ENCODE measurements at places on chromosomes 5 and 9. TPM values are rescaled to one million over a fixed set of nuclear protein-coding genes. Genes with fewer than 3 reads are reported as not detected.

Gene STOML2
- 339 TPM for total RNA-seq

Gene POLR3G
- total RNA-seq: 10.0 TPM

Gene IL3
- not detected for total RNA-seq

Gene EQTN
- not detected for total RNA-seq

Gene ZNF608
- 21.6 TPM for total RNA-seq

Gene RAD17
- total RNA-seq: 13.4 TPM

Gene CBY3
- total RNA-seq: 0.26 TPM

Gene GDF9
- total RNA-seq: not detected

Gene PRSS3
- total RNA-seq: 30.8 TPM

Gene PRR16
- not detected for total RNA-seq

DNA sequence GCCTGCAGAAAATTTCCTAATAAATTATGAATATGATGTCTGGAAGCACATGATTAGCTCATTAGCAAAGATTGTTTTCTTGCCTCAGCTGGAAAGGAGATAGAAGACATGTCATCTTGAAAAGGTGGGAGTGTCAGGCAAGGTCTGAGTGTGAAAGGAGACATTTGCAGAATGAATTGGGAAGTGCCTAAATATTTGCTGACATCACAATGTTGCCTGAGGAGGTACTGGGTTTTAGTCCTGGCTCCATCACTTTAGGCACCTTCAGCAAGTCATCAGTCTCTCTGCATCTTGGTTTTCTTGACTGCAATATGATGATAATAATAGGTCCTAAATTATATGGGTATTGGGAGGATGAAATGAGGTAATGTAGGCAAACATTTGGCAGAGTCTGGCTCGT is 140.1 kb downstream of the TRPM3 start:
- no peak for DNase-seq

DNA sequence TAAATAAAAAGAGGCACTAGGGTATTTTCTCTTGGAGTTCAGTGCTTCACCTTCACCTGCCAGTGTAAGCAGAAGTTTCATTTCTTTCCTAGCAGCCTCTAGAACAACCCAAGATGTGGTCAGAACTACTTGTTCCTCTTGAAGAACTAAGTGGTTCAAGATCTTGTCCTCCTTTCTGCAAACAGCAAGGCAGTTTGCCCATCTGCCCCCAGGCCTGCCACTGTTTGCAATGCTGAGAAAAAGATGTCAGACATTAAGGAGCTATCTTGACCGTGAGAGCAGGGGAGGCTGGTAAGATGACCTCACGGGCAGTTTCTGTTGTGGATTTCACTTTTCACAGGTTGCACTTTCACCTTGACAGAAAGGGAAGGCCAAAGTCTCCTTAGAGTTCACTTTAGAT is 52.0 kb upstream of the KLF4 start:
- no peak for DNase-seq

DNA sequence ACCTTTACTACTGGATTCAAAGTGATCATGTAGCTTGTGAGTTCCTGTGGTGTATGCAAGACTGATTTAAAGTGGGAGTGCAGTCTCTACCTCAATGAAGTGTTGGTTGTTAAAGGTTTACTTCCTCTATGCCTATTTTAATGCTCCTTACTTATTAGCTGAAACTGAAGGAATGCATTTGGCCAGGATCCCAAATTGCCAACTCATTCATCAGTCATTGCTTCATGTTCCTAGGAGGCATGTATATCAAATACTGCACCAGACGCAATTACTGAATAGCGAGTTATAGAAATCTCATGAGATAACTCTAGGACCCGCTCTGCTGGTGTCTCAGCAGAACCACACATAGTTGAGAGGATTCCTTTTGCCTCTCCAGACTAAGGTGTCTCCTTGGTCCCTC is 143.0 kb upstream of the RPS23 start:
- peak; percentile 53 for DNase-seq

- no peak for DNase-seq
Observed at GRCh38 chr5:90606539-90606938, 47.9 kb downstream of the ADGRV1 start.

GRCh38 chr5:72470826-72471225 is 36.4 kb downstream of the ZNF366 start:
- no peak for DNase-seq

DNA sequence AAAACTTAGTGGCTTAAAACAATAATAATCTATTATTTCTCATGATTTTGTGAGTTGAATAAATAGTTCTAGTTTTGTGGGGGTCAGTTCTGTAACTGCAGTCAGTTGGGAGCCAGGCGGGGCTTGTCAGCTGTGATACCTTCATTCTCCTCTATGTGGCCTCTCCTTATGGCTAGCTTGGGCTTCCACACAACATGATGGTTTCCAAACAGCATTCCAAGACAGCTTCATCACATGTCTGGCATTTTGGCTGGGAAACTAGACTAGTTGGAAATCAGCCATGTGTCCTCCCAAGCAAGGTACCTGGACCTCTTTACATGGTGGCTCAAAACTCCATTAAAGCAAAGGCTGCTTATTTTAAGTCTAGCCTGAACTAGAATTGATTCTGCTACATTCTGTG is 61.4 kb upstream of the RANBP3L start:
- no peak for DNase-seq

DNA sequence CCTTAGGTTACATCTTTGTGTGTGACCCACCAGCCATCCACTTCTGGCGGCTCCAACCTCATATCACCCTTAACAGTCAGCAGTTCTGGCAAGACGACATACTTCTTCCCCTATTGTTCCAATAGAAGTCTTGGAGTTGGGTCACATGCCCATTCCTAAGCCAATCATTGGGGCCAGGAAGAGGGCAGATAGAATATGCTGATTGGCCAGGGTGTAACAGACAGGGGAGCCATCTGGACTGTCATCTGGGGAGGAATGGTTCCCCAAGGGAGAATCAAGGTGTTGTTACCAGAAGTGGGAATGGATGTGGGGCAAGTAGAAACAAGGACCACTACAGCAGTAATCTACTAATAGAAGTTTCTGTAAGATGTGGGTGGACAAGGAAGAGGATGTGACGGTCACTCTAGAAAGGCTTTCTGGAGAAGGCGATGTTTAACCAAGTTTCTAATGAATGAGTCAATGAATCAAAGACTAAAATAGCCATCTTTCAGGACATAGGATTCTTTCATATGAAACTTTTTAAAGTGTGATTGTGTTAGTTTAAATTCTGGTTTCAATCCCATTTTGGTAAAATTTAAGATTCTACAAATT is 200.4 kb downstream of the ARHGAP26 start:
- no peak for DNase-seq

DNA sequence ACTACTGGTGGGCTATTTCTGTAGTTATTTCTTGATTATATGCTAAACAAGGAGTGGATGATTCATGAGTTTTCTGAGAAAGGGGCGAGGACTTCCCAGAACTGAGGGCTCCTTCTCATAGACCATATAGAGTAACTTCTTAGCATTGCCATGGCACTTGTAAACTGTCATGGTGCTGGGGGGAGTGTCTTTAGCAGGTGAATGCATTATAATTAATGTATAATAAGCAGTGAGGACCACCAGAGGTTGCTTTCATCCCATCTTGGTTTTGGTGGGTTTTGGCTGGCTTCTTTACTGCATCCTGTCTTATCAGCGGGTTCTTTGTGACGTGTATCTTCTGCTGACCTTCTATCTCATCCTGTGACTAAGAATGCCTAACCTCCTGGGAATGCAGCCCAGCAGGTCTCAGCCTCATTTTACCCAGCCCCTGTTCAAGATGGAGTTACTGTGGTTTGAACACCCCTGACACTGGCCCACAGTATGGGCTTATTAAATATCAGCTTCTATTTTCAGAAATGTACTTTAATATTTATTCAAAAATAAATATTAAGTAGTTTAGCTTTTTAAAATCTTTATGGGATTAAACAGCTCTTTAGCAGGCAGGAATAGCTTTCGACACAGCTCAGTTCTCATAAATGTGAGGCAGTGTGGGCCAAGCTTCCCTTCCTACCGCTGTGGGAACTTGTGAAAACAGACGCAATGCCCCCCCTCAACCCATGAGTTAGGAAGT is 44.4 kb downstream of the GALNT12 start:
- no peak for DNase-seq

- no peak for DNase-seq
Observed at GRCh38 chr5:121108725-121109124, 644.6 kb downstream of the PRR16 start.

- DNase-seq: no peak
Observed at GRCh38 chr5:81908044-81908443, 63.8 kb upstream of the ATG10 start.

DNA sequence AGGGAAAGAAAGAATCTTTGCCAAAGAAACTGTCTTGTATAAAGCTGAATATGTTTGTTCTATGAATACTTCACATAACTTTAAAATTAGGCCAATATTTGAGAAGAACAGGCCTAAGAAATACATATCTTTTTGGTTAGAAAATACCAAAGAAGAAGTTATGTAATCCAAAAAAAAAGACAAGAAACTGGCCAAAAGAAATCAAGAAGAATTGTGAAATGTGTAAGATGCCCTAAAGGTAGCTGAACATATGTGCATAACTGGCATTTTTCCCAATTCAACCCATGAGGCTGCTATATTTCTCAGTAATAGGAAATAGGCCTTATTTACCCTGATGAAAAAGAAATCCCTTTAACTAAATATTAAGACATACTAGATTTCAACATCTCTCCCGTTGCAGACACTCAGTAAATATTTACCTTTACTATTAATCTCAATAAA is 290.0 kb downstream of the CETN3 start:
- no peak for DNase-seq

DNA sequence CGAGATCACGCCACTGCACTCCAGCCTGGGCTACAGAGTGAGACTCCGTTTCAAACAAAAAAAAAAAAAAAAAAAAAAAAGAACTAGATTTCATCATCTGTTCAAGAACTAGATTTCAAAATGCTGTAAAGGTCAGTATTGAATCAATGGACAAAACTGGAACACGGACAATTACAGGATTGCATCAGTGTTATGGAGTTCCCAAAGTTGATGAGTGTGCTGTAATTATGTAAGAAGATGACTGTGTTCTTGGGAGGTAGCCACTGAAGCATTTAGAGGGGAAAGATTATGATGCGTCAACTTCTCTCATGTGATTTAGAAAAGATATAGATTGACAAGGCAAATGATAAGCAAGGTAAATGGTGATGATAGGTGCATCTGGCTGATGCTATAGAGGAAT is 6.5 kb downstream of the FAM240B start:
- no peak for DNase-seq

DNA sequence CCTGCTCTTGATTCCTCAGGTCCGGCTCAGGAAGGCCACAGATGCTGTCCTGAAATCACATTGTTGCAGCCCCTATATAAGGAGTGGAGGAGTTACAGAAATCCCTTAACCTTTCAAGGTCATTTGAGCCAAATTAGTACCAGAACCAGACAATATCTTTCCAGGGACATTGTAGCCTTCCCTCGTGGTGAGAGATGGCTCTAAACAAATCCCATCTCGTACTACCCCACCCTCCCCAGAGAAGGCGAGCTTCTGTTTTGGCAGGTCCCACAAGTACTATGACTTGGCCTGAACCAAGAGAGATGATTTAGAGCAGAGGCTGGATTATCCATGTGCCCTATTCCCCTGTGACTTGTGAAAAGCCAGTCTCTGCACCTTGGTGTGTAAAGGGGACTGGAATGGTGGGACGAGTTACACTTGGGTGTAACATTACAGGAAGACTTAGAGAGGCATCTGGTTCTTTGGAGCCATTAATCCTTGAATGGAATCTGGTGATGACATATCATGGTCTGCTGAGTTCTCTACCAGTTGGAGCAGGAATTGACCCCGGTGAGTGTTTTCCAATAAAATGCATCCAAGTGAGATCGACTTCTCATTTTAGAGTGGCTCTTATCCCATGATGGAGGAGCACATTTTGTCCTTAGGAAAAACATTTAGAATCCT is at the start of gene FAM240B:
TSS of gene FAM240B (minus strand) at position 51 of the 663 bp plus-strand sequence. CDS start 16,134 bp downstream, outside the sequence.
- no peak for DNase-seq

DNA sequence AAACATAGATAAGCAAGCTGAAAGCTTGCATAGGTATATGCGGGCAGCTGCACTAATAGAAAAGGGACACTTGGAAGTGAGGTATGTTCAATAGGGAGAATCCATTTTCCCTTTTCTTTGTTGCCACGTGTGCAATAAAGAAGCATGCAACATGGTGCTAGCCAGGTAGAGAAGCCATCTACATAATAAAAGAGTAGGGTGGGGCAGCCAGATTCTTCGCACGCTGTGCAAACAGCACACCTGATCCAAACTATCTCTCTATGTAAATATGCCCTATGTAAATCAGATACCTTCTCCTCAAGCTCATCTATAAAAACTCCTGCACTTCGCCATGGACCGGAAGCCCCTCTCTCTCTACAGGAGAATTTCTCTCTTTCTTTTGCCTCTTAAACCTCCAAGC is 91.9 kb upstream of the C9orf72 start:
- no peak for DNase-seq

DNA sequence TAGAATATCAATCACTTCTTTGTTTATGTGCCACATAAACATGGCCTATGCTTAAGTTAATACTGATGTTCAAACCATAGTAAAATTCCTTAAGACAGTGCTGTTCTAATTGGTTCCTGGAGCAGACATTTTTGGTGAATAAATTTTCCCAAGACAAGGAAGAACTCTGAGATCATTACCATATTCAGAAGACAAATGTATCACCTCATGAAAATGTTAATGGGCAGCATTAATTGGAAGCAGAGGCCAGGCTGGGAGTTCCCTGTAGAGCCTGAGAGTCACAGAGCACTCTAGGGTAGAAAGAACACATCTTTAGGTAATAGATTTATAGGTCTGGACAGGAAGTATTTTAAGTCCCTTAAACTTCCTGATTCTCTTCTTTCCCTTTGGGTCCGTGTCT is 240.2 kb downstream of the MAN2A1 start:
- DNase-seq: no peak

- no peak for DNase-seq
Observed at GRCh38 chr5:59873113-59873512, 20.4 kb downstream of the PDE4D start.

DNA sequence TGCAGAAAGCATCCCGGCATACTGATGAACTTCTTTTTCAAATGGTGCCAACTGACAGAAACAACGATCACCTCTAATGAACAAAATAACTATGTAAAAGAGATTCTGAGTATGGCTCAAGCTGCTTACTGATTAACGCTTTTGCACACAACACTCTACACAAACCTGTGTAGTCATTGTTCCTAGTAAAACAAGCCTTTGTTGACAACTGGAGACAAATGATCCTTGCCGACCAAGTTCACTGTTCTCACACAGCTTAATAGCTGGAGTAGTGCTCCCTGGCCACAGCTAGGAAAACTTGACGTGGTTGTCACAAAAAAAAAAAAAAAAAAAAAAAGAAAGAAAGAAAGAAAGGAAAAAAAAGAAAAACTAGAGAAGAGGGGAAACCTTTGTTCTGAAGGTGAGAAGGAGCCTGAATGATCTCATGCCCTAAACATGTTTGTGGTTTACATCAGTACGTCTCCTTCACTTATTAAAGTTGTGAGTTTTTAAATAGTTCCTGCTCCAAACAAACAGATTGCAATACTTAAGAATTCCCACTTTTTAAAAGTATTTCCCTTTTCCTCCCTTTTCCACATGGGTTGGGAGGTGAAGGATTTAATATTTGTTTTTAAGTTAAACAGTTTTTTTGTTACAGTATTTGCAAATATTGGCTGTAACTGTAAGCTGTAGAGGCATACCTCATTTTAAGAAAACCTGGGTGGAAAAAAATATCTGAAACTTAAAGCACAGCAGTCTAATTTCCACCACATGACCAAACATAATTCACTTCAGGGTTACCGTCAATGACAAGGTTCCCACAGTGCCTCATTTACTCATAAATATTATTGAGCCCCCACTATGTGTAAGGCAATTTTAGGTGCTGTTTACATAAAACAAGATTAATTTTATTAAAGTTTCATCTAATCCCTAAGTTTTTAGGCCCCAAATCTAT is 63.7 kb downstream of the GLIS3 start:
- no peak for DNase-seq

GRCh38 chr5:151081431-151082281 is 822 bp upstream of the TNIP1 start:
- DNase-seq: no peak

GRCh38 chr5:34843497-34843896 is 4.5 kb downstream of the TTC23L start:
- DNase-seq: no peak
